ENCODE measurements at places on chromosomes 3 and 15.

DNA sequence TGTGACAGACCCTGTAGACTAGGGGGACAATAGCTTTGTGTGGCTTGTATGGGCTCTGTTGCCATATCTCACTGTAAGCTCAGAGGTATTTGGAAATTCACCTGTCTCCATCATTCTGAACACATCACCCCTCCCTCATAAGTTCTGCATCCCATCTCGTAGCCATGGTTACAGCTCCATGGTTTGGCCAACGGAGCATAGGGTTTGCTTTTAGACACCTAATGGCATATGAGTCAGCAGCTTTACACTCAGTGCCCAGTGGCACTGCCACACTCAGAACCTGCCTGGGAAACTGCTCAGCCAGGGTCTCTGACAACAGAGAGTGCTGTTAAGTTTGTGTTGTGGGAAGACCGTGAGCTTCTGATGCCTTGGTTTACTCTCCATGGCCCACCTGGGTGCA is 67.3 kb downstream of the CCK start:
- no peak for DNase-seq

GRCh38 chr15:89003865-89004725 is 84.2 kb upstream of the ABHD2 start:
- DNase-seq: no peak

DNA sequence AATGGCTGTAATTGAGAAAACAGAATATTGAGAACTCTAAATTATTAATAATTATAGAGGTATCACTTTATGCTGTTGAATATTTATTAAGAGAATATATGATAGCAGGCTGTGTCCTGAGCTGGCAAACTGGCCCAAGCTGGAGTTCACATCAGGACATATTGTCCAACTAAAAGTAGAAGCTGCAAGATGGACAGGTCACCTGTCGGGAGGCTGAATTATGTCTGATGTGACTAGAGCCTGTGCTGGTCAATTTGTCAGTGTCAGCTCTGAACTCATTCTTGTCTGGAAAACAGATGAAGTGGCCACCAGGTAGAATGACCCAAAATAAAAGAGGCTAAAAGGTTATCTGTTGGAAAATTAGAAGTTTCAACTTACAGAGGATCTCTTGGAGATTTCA is 392.2 kb downstream of the LRTM1 start:
- DNase-seq: no peak

- DNase-seq: no peak
These were observed 16.9 kb downstream of the SLC24A1 start for GRCh38 chr15:65638681-65639089.
